ENCODE measurements at places on chromosomes 1 and 21.

- no peak for DNase-seq
Measured at GRCh38 chr1:198778049-198778448, 139.2 kb downstream of the PTPRC start.

DNA sequence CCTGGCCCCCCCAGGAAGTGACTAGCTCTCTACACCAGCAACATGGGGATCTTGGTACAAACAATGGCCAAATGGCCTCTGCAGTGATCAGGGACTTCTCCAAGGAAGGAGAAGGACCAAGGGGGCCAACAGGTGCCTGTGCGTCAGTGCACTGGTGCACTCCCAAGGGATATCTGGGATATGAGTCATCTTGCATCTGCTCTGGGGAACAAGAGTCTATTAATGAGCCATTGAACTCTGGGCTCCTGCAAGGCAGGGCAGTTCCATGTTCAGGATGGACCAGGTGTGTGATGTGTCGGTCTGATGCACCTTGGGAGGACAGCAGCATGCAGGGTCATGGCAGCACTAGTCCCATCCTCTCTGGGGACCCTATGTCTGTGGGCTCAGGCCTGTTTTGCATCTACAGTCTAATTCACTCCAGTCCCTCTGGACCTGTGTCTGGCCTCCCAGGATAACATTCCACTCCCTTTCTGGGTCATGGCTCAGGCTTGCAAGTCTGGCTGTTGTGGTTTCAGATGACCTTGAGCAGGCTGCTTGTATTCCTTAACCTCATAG lies 125.3 kb downstream of the TRABD2B start:
- peak; percentile 11 for DNase-seq

- no peak for DNase-seq
Measured at GRCh38 chr21:45409466-45410150, 4.6 kb downstream of the COL18A1 start.

- no peak for DNase-seq
Measured at GRCh38 chr1:118081387-118081786, 103.6 kb downstream of the SPAG17 start.

- DNase-seq, result no peak
Measured at GRCh38 chr1:228543396-228543795, 56.2 kb downstream of the RNF187 start.

DNA sequence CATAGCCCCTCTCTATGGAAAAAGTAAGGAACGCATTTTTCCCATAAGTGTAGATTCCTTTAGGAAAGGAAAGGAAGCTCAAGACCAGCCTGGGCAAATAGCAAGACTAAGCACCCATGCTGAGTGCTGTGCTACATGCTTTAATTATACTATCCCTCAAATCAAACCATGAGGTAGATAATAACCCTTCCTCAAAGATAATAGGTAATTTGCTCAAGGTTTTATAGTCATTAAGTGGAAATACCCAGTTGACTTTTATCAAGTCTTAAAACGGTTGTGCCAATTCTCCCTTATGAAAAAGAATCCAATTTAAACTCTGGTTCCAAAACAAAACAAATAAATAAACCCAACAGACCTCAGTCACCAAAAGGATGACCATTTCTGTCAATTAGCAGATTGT lies 3.4 kb downstream of the KIAA0319L start:
- DNase-seq, result no peak

- peak; percentile 43 for DNase-seq
Measured at GRCh38 chr21:36917471-36918158, 48.9 kb downstream of the HLCS start.

GRCh38 chr1:93471284-93471683 lies 23.4 kb downstream of the FNBP1L start:
- DNase-seq, result no peak

DNA sequence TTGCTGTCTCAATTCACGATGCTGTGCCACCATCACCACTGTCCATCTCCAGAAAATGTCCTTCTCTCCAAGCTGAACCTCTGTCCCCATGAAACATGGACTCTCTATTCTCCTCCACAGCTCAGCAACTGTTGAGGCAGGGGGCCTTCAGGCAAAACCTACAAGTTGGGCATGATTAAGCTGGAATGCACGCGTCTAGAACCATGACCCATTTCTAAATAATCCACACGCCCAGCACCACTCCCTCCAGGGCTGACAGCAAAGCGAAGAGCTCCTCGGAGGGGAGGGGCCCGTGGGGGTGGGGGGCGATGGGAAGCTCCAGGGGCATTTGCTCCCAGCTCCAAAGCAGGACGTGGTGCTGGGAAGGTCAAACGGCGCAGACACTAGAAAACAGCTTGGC lies 3.3 kb upstream of the HES5 start:
- DNase-seq, result peak; percentile 92

GRCh38 chr1:9852410-9853248 lies 28.9 kb upstream of the CLSTN1 start:
- DNase-seq, result peak; percentile 77

- no peak for DNase-seq
Measured at GRCh38 chr1:153513023-153513422, 22.8 kb downstream of the S100A6 start.

- DNase-seq, result no peak
Measured at GRCh38 chr1:12441414-12442105, 176.4 kb downstream of the DHRS3 start.

DNA sequence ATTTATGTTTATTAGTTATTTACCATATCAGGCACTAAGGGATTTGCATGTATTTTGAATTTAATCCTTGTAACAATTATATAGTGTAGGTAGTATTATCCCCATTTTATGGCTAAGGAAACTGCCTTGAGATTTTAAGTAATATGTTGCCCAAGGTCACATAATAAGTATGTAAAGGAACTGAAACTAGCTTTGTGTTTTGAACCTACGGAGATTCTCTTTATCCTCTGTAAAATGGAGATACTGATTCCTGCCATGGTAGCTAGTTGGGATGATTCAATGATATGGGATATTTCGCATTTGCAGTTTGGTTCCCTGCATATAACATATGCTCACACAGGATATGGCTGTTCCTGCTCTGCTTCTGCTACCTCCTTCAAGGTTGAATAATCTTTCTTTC lies 144.3 kb downstream of the ST6GALNAC3 start:
- DNase-seq, result no peak

DNA sequence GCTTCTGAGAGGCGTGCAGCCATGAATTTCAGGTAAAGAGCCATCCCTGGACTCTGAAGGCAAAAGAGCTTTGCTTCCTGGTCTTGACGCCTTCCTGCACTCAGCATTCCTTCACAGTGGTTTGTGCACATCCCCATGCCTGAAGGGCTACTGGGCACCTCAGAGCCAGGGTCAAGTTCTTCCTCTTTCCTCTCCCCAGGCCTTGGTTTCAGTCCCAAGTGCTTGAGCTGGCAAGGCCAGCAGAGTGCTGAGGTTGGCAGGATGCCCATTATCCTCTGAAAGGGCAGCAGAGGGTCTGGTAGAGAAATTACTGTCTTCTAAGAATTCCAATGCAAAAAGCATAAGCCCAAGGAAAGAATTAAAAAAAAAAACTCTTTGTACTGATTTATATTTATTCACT lies 1064.9 kb downstream of the TTLL7 start:
- no peak for DNase-seq

- peak; percentile 65 for DNase-seq
Measured at GRCh38 chr1:96538111-96538641, 183.4 kb upstream of the PTBP2 start.

DNA sequence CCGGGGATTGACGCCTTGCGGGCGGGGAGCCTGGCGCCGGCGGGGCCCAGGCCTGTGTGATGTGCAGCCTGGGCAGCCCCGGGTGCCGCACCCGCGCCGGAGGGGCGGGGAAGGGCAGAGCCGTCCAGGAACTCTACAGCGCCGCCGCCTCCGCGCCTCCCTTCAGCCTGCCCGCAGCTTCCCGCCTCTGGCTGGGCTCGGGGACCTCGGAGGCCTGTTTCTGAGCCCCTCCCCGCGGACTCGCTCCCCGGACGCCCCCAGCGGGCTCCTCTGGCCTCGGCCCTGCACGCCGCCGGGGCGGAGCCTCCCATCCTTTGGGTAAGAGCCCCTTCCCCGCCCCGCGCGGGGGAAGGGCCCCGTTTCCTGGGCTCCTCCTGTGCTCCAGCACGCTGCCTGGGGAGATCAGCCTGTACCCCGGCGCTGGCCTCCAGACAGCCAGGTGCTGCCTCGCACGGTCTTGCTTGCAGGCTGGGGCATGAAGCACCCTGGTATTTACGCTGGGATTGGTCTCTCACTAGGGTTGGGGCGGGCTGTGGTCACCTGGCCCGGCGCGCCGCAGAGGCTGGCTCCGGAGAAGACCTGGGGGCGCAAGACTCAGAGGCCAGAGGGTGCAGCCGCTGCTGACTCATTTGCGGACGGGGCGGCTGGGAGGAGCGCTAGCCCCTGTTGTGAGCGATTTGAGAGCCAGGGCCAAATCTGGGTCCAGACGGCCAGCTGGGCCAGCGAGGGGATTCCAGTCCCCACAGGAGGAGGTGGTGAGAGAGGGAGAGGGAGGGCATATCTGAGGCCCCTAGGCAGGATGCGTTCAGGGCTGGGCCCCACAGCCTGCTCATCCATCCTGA lies 5.7 kb upstream of the ACOT11 start:
- DNase-seq, result peak; percentile 88

- no peak for DNase-seq
Measured at GRCh38 chr1:19640363-19641316, 3.5 kb upstream of the NBL1 start.

DNA sequence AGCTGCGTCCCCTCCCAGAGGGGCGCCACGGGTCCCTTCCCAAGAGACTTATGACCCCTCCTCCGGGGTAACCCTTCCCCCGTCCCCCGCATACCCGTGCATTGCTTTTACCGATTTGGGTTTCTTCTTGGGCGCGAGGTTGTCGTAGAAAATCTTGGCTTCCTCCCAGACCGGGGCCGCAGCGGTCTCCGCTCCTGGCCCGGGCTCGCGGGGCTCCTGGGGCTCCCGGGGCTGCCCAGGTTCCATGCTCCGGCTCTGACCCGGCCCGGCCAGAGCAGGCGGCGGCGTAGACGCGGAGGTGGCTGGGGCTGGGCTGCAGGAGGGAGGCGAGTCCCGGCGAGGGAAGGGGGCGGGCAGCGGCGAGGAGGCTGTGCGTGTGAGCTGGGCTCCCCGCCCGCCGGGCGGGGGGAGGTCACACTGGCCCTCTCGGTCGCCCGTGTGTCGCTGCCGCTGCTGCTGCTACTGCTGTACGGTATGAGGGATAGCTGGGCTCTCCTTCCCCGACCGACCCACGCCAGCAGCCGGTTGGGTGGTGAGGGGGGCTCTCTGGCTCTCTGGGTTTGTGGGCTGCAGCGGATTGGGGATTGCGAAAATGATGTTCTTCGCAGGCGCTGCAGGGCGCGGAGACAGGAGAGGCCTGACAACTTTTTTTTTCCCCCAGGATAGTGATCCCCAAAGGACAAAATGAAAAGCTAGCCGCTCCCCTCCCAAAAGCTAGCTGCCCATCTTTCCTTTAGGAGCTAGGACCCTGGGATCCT lies at the start of gene NT5C1A:
NT5C1A (minus strand) TSS at position 315 of the 758 bp plus-strand sequence; CDS start at position 246, 69 bp downstream.
- DNase-seq, result no peak

DNA sequence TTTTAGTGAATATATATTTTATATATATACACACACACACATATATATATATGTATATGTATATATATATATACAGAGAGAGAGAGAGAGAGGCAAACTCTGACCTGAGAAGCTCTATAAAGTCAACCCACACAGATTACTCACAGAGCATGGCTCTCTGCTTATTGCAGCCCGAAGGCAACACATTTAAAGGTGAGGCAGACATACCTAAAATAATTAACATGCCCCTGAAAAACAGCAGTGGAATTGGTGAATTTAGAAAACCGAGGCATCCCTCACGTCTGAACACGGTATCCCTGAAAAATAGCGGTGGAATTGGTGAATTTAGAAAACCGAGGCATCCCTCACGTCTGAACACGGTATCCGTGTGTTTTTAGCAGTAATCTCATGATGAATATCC lies 228.2 kb downstream of the KIF26B start:
- DNase-seq, result no peak

GRCh38 chr1:93566227-93566626 lies 115.4 kb downstream of the BCAR3 start:
- DNase-seq, result no peak

DNA sequence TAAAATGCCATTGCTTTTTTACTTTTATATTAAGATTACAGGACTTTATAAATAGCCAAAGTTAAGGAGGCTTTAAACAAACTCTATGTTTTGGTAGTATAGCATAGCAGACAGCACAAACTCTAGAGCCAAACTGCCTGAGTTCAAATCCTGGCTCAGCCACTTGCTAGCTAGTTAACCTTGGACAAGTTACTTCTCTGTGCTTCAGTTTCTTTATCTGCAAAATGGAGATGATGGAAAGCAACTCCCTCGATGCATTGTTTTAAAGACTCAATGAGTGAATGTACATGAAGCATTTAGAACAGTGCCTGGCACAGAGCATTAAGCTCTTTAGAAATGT lies 21.3 kb downstream of the C1QB start:
- no peak for DNase-seq

DNA sequence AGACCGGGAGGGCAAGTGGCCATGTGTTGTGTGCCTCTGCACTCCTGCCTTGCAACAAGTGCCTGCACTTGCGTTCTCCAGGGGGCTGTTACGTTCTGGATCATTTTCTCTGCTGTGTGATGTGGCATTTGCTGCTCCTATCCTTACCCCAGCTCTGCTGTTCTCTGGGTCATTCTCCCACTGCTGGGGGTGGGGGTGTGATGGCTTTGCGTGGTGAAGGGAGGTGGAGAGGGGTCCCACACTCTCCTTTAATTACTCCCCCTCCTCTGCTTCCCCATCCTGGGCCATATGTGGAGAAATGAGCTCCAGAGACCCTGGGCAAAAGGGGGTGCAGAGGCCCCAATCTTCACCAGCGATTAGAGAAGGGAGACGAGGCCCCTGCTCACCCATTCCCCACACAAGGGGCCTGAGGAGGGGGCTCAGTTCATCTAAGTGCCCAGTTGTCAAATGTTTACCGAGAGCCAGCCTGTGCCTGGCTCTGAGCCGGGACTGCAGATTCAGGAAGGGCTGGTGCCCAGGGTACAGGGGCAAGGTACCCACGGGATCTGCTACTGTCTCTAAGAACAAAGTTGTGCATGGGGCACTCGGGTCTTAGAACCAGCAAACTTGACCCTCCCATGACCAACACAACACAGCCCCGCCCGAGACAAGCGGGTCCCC lies 355.4 kb downstream of the PTPRU start:
- DNase-seq, result no peak

- DNase-seq, result no peak
Measured at GRCh38 chr1:84376000-84376910, 22.0 kb upstream of the DNASE2B start.

GRCh38 chr1:175195281-175195680 lies 2.7 kb upstream of the KIAA0040 start:
- no peak for DNase-seq

- DNase-seq, result peak; percentile 84
Measured at GRCh38 chr1:197736685-197737084, 38.6 kb downstream of the DENND1B start.

DNA sequence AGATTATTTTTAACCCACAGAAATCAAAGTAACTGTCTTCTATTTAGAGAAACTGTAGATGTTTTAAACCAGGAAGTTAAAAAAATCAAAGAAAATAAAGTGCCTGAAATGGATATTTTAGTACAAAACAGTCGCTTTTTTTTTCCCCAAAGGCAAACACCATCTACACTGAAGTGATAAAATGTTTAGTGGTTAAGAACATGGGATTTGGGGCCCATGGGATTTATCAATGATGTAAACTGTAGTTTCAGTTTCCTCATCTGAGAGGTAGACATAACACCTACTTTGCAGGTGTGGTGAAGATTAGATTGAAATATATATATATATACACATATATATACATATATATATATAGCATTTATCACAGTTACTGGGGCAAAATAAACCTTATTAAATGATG lies 22.1 kb downstream of the ASPM start:
- no peak for DNase-seq

GRCh38 chr1:56501888-56502287 lies 77.5 kb downstream of the PLPP3 start:
- no peak for DNase-seq
